ENCODE measurements at places on chromosomes 1 and 21. TPM values are rescaled to one million over a fixed set of nuclear protein-coding genes. Genes with fewer than 3 reads are reported as not detected.

DNA sequence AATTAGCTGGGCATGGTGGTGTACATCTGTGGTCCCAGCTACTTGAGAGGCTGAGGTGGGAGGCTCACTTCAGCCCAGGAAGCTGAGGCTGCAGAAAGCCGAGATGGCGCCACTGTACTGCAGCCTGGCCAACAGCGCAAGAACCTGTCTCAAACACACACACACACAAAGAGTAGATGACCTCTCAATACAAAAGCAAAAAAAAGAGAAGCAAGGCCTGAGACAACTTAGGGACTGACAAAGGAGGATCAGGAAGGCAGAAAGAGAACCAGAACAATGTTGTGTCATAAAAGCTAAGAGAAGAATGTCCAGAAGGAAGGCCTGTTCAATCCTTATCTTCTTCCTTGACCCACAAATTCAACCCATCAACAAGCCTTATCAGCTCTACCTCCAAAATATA, 18.5 kb downstream of the WASF2 start:
- DNase-seq = no peak

DNA sequence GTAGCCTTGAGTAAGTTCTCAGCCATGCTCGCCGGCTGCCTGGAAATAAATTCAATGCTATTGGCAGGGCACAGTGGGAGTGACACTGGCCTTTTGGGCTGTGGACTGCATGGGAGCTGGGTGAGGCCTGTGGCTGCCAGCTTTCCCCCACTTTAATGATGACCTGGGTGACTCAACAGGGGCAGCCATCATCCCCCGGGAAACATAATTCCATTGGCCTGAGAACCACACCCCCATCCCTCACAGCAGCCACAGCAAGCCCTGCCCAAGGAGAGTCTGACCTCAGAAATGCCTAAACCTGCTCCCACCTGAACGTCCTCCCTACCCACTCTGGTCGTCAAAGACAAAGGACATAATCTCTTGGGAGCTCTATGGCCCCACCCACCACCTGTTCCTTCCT, 384.0 kb downstream of the LTN1 start:
- no peak for DNase-seq

GRCh38 chr1:211737115-211738035, 62.0 kb upstream of the NEK2 start:
- DNase-seq = no peak

GRCh38 chr1:14339288-14339687, 259.2 kb upstream of the KAZN start:
- no peak for DNase-seq

GRCh38 chr21:43866260-43866629, 1.2 kb downstream of the AGPAT3 start:
- DNase-seq = peak; percentile 60

- peak; percentile 24 for DNase-seq
These were observed 50.8 kb downstream of the HS2ST1 start for GRCh38 chr1:86965012-86965826.

DNA sequence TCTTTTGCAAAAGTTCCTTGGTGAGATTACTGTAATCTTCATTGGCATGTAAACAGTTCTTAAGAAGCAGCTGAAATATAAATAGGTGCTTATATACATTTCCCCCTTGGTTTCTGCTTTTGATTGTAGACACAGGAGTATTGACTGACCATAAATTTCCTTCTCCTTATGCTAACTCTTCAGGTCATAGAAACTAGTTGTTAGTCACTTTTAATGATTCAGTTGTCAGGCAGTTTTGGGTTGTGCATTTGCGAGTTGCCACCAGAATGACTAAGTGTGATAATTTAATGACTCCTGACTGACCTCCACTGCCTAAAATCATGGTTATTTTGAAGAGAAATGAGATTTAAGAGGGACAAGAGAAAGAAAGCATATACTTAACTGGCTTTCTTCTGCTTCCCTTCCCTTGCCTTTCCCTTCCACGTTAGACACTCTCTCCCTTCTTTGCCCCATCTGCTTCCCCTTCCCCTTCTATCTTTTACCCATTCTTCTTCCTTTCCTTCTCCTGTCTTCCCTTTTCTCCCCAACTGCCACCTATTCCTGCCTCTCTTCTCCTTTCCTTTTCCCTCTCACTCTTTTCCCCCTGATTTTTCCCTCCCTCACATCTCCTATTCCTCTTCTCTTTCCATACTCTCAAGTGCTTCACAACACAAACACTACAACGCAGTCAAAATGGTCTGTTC, 12.3 kb downstream of the ZMPSTE24 start:
- no peak for DNase-seq

NUDT4B gene
- total RNA-seq = not detected

CLCA1 gene
- total RNA-seq = not detected

PEF1 gene
- total RNA-seq = 58.0 TPM

PROK1 gene
- not detected for total RNA-seq

KIAA1614 gene
- 0.21 TPM for total RNA-seq
